Amniotic epithelial cell (primary cell): ENCODE measurements at places on chromosomes 3 and 15.

DNA sequence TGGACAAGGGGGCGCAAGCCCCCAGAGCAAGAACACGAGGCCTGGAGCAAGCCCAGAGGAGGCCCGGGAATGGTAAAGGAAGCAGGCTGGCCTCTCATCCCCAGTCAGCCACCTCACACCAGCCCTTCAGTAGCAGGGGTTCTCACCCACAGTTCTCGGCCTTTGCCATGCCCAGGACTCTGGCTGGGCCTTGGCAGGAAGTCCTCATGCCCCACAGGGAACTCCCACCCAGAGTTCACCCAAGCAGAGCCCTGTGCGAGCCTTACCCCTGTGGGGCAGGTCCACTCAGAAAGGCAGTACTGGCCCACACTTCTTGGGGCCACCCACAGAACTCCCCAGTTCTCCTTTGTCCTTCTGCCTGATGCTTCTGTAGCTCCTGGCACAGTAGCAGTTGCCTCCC, 30.3 kb downstream of the CYP11A1 start:
- no peak for DNase-seq

DNA sequence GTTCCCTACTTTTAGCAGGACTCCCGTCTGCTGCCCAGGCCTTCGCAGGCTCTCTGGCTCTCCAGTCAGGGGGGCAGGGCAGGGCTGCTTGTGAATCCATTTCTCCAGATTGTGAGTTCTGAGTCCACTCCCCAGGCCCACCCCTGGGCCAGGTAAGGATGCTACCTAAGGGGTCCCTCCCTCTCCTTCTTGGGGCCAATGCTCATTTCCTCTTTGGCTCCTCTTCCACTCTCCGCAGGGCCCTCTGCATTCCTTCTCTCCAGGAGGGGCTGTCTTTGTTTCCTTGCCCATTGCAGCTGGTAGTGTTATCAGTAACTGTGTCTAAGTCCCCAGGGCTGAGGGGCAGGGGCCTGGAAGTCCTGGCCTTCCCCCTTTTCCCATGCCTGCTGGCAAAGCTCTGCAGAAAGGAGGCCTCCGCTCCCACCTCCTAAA, 13.0 kb upstream of the CACNA2D2 start:
- no peak for DNase-seq

- DNase-seq: peak; percentile 54
Measured at GRCh38 chr3:41653571-41654239, 308.2 kb downstream of the ULK4 start.

GRCh38 chr3:53229171-53229570, 26.7 kb downstream of the TKT start:
- no peak for DNase-seq

DNA sequence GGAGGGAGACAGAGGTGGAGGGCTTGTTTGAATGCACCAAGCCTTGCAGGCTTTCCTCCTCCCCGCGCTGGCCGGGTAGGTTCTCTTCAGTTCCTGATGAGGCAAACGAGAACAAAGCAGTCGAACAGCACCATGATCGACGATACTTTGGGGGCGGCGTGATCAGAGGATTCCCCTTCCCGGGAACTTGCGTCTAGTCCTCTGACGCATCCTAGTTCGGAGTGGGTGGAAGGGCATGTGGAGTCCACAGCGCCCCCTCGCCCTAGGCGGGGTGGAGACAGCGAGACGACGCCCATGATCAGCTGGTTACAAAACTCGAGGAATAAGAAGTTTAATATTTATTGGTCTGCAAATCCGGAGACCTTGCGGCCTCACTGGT, 452 bp upstream of the SV2B start:
- DNase-seq: peak; percentile 6

DNA sequence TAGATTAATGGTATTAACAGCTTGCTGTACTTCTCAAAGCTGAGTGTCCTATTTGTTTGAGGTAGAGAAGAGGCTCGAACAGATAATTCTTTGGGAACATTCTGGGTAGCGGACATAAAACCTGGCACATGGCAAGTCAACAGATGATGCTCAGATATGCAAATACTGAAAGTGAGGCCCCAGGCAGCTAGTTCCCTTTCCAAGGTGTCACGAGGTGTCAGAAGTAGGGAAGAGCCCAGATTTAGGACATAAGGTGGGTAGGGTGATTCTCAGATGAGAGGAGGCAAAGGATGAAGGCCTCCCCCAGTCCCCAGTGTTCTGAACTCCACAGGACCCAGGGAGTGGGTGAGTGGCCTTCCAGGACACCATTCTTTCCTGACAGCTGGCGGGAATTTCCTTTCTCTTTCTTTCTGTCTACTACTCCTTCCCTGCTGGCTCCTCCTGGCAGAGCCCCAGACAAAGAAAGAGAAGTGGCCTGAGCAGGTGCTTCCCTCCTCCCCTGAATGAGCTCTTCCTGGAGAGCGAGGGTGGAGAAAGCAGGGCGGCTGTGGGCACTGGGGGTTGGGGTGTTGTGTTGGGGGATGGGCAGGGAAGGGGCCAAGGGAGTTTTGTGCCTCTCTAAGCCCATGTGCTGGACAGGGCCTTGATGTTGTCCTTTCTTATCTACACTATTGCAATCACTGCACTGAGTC, 87.5 kb downstream of the CORO2B start:
- no peak for DNase-seq

DNA sequence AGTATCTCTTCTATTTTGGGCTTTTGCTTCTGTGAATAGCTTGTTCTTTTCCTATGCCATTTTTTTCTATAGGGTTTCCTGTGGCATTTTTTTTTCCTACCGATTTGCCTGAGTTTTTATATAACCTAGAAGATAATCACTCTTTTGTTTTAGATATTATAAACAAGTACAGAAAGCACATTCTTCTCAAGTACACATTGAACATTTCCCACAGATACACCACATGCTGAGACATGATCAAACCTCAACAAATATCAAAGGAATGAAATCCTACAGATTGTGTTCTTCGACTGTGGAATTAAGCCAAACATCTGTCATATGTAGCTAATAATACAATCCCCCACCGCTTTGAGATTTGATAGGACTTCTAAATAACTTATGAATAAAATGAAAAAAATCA, 9.1 kb upstream of the FEM1B start:
- DNase-seq: no peak
